ENCODE measurements at places on chromosomes 5 and 9.

GRCh38 chr9:97502222-97502983 lies 937 bp downstream of the TMOD1 start:
- peak; percentile 63 for DNase-seq

GRCh38 chr5:138641547-138642298 lies 66.5 kb upstream of the HSPA9 start:
- peak; percentile 64 for DNase-seq

DNA sequence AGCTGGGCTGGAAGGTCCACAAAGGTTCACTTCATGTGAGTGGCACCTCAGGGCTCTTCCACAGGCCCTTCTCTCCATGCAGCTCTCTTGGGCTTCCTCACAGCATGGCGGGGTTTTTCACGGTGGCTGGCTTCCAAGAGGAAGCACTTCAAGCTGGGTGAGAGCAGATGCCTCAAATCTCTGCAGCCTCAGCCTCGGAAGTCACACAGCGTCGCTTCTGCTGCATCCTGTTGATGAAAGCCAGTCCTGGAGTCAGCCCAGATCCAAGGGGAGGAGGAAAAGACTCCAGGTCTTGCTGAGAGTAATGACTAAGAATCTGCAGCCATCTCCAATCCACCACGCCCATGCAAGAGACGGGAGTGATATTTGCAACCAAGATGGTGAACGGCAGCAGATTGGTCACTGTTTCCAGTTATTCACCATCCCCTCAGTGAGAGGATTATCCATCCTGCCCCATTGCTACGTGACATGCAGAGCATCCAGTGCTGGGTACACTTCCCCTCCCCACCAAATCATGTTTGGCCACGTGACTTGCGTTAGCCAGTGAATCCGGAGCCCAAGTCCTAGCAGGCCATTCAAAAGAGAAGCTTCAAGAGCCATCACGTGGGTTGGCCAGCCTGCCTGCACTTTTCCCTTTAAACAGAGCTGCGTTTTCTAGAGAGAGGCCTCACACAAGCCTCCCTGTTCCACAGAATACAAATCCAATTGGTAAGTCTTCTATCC lies 173.9 kb downstream of the C9orf50 start:
- no peak for DNase-seq

GRCh38 chr9:20507431-20507830 lies 114.9 kb downstream of the MLLT3 start:
- no peak for DNase-seq

- no peak for DNase-seq
Measured at GRCh38 chr5:147568710-147569406, 59.0 kb upstream of the DPYSL3 start.

DNA sequence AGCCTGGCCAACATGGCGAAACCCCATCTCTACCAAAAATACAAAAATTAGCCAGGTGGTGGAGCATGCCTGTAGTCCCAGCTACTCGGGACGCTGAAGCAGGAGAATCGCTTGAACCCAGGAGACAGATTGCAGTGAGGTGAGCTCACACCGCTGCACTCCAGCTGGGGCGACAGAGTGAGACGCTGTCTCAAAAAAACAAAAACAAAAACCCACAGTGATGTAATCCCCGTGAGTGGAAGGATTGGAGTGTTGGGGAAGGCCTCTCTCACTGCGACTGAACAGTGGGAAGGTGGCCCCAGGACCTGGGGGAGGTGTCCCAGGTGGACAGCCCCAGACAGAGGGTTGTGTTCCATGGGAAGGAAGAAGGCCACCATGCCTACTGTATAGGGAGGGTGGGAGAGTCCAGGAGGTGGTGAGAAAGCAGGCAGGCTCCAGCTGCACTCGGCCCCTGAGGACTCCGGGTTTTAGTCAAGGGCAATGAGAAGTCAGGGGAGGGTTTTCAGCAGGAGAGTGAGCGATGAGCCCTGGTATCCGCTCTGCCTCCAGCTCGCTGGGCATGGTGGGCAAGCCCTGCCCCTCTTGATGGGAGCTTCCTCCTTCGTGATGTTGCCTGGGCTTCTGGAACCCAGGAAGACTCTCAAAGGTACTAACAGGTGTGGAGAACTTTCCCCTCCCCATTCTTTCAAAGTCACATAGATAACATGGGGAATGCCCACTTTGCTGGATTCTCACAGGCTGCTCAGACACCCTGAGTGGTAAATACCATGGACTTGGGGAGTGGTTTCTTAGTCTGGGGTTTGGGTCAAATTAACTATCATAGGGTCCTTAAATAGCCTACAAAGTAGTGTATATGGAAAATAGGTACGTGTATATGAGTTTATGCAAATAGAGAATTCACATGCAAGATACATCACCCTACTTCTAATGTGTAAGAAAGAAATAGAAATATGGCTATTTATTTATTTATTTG lies 74.7 kb downstream of the PPARGC1B start:
- DNase-seq, result peak; percentile 52

DNA sequence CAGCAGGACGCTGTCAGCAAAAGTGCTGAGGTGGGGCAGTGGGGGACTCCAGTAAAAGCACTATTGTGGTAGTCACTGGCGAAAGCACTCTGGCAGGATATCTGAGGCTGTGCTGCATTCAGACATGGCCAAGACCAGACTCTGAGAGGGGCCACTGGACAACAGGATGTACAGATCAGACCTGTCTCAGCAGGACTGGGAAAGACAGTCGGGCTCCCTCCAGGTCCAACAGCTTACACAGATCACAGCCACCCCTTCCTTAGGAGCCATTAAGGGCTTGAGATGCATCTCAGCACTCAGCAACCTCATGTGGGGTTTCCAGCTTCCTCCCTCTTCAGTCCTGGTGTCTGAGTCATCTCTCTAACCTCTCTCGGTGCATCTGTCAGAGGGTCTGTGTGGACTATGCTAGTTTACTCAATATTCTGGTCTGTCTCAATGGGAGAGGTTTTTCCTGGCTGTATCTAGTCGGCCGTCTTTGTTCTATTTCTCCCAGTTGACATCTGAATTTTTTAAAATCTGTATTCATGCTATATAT lies 154.5 kb downstream of the CWC27 start:
- DNase-seq, result no peak

- DNase-seq, result no peak
Measured at GRCh38 chr9:34524349-34524748, 1.6 kb upstream of the ENHO start.

DNA sequence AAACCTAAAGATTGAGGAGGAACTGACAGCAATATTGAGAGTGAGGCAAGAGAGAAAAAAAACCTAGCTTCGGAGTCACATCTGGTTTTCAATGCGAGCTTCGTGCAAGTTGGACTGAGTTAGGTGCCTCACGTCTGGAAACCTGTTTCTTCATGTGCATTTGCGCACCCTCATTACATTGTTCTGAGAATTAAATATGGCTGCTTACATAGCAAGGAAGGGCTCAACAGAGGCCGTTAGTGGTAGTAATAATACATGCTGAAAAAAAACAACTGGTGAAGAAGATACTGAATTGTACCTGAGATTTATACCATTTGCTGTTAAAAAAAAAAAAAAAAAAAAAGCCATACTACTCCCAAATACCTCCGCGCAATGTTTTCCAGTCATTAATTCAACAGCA lies 18.6 kb downstream of the DNAJA1 start:
- no peak for DNase-seq

- DNase-seq, result peak; percentile 96
Measured at GRCh38 chr9:135701959-135702721, at the start of gene KCNT1. Gene KCNT1, plus strand, starts transcription at chr9:135702185. Its CDS starts 74 bp downstream, at chr9:135702259.

DNA sequence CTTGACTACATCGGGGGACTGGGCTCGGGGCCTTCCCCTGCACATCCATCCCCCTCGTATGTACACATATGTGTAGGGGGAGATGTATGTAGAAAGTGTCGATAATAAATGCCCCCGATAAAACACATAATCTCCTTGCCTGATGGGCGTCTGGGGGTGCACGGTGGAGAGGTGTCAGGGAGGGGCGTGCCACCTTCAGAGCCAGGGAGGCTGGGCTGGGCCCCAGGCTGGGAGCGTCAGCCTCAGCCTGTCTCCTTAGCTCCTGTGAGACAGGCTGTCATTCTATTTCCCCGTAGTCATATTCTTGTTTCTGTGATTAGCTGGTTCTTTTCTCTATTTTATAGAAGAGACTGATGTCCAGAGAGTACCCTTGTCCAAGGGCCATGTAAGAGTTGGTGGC lies 4.7 kb upstream of the RXRA start:
- no peak for DNase-seq

- DNase-seq, result no peak
Measured at GRCh38 chr9:93128715-93129224, 5.3 kb downstream of the NINJ1 start.

- no peak for DNase-seq
Measured at GRCh38 chr9:131145245-131145644, 19.9 kb downstream of the NUP214 start.

- no peak for DNase-seq
Measured at GRCh38 chr5:150948539-150948938, 43.8 kb upstream of the ZNF300 start.

DNA sequence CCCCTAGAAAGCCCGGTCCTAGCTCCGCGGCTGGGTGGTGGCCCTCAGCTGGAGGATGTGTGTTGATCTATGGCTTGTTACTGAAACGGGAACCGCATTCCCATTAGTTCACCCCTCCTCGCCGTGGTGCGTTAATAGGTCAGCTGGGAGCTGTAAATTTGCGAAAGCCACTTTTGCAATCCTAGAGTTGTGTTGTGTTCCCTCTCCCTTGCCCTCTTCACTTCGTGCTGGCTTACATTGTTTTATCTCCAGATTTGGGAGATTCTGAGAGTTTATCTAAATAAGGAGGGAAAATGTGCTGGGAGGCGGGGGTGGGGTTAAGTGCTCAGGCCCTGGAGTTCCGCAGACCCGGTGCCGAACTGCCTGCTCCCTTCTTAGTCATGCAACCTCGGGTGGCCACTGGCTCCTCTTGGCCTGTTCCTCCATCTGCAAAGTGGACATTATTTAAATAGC lies 62.8 kb downstream of the HMCN2 start:
- DNase-seq, result no peak

DNA sequence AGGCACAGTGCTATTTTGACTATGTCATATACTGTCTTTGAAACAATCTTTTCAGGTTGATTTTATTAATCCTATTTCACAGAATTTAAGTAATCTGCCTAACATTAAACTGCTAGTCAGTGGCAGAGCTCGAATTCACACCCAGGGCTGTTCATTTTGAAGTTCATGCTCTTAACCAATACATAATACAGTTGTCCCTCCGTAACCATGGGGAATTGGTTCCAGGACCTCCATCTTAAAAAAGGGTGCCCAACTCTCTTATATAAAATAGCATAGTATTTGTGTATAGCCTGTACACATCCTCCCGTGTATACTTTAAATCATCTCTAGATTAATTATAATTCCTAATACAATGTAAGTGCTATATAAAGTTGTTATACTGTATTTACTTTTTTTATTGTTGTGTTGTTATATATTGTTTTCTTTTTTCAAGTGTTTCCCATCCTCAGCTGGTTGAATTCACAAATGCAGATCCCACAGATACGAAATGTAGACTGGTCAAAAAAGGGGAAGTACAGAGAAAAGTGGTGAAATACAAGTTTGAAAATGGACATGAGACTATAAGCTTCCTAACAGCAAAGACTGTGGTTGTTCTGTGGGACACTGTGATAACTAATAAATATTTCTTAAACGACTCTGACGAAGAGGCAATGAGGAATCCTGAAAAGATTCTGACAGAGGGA lies 18.3 kb downstream of the RFX3 start:
- no peak for DNase-seq

GRCh38 chr5:143820451-143820850 lies 8.5 kb downstream of the HMHB1 start:
- DNase-seq, result no peak

DNA sequence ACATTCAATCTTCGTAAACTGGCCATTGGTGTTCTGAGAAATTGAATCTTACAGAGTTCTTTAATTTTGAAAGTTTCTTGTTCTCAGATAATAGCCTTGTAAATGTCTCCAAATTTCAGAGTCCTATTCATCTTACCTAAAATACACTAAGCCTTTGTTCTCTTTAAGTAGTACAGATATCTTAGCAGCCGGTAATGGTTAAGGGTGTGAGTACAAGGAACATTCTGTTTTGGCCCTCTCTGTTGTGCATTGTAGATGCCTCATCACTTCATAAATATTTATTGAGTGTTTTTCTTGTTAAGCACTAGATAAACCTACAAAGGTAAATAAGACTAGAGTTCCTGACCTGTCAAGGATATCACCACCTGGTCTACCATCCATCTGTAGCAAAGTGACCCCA lies 35.2 kb downstream of the ZCCHC7 start:
- DNase-seq, result no peak

DNA sequence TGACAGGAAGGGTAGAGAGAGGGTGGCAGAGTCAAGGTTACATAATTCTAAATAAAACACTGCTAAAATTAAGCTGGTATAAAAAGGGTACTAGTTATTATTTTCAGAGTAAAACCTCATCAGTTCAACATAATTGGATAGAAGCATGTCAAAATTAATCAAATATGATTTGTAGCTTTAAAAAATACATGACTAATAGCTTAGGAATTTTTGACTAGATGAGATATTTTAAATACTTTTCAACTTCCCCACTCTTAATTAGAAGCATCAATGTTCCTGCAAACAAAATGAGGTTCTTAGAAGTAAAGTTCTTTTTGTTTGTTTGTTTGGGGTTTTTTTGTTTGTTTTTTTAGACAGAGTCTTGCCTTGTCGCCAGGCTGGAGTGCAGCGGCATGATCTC lies 29.1 kb downstream of the HTR4 start:
- DNase-seq, result no peak

DNA sequence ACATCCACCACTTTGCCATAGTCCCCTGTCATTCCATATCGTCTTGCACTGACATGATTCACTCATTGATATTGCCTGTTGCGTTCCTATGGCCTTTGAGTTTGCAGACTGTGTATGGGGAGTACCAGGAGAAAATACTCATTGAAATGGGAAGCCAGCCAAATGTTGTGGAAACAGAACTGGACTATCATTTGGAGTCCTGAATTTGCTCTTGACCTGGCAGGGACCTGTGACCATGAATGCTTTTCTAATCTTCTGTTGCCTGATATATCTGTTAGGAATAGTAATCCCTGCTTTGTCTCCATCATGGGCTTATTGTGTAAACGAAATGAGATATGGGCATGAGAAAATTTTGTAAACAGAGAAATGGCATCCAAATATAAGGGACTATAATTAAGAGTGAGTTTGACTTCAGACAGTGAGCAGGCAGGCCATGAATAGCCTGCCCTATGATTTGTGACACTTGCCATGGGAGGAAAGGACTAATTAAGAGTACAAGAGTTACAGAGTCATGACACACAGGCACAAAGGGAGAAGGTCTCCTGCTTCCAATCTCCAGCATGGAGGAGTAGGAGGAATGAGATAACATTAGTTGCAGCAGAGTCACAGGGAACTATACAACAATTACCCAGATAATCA lies 572.9 kb upstream of the SGCD start:
- DNase-seq, result no peak
